Suppressor macrophage (primary cell): ENCODE measurements at places on chromosomes 11 and 22.

GRCh38 chr11:85318573-85318972 is 308.6 kb downstream of the DLG2 start:
- no peak for DNase-seq

GRCh38 chr11:6895010-6895409 is 2.7 kb upstream of the OR2D2 start:
- no peak for DNase-seq

DNA sequence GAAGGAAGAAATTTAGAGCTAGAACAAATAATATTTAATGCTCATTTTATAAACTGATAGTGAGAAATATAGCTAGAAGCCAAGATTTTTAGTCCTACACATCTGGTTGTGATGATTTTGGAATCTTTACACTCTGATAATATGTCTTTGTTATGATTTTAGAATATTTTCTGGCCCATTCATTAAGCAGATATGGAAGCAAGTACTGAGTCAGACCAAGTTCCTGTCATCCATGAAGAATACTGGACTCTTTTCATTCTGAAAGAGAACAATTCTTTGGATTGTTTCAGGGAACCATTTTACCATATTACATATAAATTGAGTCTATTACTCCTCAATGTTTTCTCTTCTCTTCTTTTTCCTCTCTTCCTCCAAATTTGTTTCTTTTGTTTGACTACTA is 227.4 kb downstream of the TMEM135 start:
- no peak for DNase-seq

GRCh38 chr11:100851147-100851546 is 164.1 kb downstream of the ARHGAP42 start:
- DNase-seq = no peak

DNA sequence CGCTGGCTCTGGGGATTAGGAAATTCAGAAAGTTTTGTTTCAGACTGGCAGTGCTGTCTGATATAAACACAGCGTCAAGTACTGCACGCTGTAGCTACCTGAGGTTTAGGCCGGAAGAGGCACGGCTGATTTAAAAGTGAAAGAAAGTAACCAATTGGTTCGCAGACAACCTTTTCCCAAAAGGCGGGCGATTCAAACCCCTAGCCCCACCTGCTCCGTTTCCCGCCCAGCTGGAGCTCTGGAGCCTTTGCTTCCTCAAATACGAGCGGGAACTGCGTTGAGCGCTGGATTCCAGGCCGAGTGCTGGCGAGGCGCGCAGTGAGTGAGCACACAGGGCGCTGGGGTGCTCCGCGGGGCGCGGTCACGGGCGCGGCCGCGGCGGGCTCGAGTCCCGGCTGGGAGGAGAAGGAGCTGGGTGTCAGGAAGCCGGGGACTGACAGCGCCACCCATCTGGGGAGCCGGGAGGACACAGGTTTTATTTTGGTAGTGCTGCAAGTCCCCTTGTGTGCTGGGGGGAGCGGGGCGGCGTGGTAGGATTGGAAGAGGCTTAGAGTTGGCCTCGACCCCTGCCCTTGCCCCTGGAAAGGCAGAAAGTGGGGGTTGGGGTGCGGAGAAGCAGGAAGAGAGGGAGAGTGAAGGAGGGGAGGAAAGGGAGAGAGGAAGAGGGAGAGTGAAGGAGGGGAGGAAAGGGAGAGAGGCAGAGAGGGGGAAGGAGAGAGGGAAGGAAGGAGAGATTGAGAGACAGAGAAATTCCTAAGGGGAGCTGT is 2.1 kb downstream of the FAM111A start:
- peak; percentile 88 for DNase-seq

DNA sequence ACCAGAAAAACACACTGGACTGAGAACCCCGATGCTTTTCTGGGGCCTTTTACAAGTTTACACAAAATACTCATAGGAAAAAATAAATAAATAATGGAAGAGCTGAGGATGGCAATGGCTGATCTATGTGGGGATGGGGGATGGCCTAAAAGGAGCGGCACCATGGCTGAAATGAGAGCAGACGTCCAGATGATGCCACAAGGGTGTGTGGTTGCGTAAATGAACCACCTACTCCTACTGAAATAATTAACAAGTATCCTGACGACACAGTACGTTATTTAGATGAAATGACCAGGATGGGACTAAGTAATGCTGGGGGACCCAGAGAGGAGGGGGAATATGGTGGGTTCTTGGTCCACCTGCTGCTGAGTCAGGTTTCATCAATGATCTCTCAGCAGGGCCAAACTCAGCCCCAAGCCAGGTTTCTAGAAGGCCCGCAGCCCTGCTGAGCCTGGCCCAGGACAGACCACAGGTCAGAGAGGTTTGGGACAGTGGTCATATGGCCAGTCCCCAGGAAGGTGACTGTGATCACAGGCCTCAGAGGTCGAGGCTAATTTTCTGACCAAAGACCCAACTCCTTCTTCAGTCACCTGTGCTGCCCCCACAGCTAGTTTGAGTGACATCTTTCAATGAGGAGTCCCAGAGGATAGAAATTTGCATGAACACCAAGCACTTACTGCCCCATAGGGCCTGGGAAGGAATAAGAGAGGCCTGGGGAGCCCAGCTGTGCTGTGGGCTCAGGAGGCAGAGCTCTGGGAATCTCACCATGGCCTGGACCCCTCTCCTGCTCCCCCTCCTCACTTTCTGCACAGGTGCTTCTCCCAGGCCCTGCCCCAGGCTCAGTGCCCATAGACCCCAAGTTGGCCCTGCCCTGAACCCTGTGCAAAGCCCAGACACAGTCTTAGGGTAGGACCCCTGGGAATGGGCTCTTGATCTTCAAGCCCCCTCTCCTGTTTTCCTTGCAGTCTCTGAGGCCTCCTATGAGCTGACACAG is 76.3 kb upstream of the IGLL5 start:
- no peak for DNase-seq

DNA sequence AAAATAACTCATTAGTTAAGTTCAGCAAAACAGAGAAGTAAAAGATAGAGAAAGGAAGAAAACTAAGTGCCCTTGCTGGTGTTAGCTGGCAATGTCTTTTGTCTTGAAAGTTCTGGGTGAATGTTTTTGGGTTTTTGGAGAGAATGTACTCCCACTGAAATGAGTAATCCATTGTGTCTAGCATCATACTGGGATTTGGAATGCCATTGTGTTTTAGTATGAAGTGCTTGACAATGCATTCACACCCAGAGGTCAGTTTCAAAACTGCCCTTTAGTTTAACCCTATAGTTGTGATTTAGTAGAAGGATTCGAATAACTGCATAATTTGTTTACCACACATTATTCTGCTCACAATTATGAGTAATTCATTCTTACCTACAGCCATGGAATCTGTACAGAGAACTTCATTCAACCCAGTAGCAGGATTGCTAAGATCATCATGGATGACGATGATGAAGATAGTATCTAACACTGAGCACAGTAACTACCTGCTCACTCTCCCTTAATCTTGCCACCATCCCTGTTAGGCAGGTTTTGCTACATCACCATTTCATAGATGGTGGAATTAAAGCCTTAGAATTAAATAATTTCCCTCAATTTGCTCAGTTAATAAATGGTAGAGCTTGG is 33.9 kb downstream of the MAML2 start:
- no peak for DNase-seq

DNA sequence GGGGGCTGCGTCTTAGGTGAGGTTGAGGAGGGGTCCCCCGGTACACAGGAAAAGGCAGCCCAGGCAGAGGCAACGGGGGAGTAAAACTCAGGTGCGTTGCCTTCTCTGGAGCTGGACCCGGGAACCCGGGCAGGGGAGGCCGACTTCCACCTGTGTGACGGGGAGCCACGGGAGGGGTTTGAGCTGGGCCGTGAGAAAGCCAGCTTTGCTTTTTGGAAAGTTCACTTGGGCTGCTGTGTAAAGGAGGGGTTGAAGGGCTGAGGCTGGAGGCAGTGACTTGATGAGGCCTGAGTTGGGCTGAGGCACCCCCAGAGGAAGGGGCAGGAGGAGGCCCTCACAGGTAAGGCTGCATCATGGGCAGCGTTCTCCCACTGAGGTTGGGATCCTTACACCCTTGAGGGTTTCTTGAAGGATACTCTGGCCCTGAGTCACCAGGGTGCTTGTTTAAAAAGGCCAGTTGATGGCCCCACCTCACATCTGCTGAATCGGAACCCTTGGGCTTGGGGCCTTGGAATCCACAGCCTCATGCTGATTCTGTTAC is 47.2 kb downstream of the CHRDL2 start:
- no peak for DNase-seq

GRCh38 chr11:75271730-75272129 is 31.2 kb downstream of the TPBGL start:
- no peak for DNase-seq

DNA sequence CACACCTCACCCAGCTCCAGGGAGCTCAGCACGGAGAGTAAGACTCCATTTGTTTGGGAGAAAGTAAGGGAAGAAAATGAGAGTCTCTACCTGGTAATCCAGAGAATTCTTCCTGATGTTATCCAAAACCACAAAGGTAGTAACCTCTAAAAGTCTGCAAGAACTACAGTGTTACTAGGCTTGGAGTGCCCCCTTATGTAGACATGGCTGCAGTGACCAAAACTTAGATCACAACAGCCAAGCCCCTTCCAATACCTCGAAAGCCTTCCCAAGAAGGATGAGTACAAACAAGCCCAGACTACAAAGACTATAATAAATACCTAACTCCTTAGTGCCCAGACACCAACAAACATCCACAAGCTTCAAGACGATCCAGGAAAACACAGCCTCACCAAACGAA is 4.9 kb downstream of the UBE2L6 start:
- DNase-seq = no peak

DNA sequence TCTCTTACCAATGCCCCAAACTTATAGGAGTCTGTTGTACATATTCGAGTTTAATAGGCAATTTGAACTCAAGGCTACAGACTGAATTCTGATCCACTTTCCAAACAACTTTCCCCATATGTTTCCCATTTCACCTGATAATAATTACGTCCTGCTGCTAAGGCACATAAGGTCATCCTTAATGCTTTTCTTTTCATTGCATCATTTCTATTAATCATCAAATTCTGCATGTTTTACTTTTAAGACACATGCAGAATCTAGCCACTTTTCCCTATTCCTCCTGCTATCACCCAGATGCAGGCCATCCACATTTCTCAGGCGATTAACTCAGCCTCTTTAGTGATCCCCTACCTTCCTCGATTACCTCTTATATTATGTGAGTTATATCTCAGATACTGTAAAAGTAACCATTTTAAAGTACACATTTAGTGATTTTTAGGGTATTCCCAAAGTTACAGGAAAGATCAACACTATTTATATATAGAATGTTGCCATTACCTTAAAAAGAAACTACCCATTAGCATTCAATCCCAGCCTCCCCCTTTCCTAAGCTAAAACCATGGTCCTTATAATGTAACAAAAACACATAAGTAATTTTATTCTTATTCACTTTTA is 14.9 kb downstream of the XKR3 start:
- no peak for DNase-seq

DNA sequence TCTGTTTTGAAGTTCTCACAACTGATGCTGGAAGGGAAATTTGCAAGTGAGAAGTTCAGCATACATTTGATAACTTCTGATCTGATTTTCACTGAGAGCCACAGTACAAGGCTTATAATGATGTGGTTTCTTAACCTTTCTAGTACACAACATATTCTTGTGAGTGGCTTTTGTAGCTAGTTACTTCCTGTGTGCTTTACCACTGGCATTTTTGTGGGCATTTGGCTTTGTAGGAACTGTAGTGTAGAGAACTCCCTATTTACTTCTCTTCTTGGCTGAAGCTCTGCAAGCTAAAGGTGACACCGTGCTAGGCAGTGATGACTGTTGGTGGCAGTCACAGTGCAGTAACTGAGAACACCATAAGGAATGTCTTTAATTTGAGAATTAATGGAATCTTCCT is 14.9 kb downstream of the USP47 start:
- DNase-seq = no peak

DNA sequence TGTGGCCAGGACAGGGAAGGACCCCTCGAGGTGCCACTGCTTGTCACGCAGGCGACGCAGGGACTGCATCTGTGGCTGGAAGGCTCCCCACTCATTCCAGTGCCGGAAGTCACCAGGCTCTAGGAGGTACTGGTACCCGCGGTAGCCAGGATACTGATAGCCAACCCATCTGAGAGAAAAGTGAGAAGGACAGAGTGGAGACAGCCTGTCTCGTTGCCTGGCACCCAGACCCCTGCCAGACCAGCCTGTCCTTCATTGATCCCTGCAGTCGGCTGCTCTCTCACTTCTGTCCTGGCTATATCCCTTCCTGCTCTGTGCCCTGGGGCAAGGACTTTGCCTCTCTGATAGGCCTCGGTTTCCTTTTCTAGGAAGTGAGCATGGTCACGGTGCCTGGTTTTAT is 9.6 kb upstream of the TPST2 start:
- no peak for DNase-seq

DNA sequence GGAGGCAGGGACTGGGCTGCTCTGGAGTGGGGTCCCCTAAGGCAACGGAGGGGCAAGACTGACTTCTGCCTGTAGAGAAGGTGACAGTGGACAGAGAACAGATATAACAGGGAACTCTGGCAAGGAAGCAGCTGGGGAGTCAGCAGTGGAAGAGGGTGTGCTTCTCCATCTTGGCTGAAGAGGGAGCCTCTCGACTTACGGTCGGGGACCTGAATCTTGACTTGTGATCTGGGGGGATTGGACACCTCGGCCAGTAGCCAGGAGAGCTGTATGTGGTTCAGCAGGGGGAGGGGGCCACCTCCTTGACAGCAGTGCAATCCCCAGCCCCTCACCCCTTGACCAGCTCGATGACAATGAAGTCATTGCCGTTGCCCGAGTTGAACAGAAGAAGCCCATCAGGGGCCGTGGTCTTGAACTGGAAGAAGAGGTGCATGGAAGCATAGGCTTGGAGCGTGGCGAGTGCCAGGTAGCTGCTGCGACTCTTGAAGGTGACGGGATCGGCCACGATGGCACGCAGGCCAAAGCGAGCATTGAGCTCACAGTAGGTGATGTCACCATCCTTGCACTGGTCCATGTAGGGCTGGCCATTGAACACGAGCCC is 60.0 kb downstream of the SLC22A12 start:
- DNase-seq = peak; percentile 71

DNA sequence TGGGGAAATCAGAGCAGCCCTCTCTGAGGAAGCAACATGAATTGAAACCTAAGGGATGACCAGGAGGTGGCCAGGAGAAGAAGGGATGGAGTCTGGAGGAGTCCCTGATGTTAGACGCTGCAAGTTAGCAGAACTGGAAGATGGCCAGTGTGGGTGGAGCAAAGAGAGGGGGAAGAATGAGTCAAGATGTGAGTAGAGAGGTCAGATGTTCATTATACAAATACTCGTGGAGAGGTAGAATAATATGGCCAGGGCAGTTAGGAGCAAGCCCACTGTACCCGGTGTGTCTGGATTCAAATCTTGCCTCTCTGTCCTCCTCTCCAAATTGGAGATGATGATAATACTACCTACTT is 242.0 kb downstream of the TENM4 start:
- DNase-seq = no peak

- DNase-seq = no peak
Observed at GRCh38 chr11:87560352-87560751, 522.6 kb downstream of the TMEM135 start.

- no peak for DNase-seq
Observed at GRCh38 chr22:23055449-23056179, 14.7 kb upstream of the GNAZ start.

DNA sequence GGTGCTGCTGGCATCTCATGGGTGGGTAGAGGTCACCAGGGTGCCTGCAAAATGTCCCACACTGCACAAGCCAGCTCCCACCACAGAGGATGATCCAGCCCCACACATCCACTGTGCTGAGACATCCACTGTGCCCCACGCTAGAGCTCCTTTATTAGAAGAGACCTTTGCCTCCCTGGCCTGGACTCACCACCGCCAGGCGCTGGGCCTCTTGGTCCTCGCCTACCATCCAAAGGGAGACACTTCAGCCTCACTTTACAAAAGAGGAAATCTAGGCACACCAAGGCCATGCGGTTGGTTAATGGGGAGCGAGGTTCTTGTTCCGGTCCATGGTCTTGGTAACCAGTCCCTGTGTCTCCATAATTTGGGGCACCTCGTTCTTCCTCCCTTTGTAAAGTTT is 3.4 kb upstream of the ANO1 start:
- no peak for DNase-seq
